ENCODE measurements at places on chromosomes 3 and 15.

- peak; percentile 74 for DNase-seq
These were observed 489.7 kb downstream of the MAGI1 start for GRCh38 chr3:65548848-65549625.

DNA sequence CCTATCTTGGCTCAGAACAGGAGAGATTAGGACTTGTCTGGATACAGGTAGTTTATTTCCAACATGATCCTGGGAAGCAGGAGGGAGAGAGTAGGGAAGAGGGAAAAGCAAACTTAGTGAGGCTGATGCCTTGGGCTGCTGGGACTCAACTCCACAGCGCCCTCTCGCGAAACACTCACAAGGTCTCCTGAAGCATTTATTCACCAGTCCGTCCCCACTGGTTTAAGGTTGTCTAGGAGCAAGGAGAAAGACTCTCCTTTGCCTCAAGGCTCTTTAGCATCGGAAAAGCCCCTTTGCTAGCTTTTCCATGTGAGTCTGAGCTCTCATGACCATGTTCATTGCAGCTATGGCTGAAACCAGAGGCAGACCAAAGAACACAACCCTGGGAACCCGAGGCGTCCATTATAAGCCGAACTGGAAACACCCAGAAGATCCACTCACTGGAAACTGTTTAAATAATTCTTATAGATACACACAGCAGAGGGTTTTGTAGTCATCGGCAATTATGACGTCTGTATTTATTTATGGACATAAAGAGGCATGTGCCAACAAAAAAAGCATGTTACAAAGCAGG, 244.5 kb downstream of the CD47 start:
- DNase-seq = no peak

DNA sequence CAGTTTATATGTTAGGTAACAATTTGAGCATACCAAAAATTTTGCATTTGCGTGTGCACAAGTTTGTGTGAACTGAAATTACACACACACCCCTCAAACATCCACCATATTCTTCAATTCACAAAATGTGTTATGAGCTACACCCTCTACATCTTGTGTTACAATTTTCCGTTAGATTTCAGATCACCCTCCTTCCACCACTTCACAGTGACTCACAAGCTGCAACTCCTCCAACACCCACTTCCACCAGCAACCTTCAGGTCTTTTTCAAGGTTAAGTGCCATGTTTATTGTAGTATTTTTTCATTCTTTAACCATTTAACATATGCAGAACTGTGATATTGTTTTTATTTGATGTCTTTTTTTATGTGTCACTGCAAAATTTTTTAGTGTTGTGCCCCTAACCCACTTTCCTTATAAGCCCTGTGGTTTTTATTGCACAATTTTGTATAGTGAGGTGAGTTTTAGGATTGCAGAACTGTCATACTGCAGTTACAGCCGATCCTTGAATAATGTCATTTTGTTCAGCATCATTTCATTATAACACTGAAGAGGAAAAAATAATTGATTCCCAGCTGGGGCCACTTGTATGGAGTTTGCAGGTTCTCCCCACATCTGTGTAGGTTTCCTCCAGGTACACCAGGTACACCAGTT, 148.9 kb downstream of the PLCL2 start:
- no peak for DNase-seq

GRCh38 chr3:42014921-42015533, 53.1 kb upstream of the ULK4 start:
- peak; percentile 71 for DNase-seq

DNA sequence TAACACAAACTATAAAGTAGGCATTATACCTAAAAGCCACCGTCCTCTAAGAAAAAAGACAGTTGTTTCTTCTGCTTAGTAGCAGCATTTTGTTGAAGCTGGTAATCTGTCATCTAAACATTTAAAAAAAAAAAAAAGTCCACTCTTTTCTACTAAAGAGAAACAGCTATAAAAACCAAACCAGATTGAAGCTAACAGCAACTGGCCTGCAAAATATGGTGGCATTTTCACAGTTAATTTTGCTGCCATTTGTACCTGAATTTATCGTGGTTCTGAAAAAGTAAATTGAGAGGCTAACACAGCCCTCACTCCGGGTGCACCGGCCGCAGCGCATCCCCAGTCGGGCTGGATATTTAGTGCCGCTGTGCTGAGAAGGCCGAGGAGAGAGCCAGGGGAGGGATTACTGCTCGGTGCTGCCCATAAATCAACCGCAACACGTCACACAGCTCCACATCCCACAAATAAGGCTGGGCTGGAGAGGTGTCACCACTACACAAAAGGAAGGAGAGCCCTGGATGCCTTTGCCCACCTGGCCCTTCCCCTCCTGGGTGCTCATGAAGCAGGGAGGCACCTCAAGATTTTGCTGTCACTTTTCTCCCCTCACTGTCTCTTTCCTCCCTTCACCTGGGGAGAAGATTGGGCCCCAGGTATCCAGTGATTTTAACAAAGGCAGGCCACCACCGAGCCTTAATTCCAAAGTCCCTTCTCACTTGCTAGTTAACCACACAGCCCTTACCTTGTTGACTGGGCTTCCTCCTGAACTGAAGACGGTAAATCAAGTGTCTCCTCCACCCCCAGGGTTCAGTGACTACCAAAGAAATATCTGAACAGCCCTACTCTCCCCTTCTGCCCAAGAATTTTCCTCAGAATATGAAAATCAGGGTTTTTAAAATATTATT, 44.4 kb downstream of the MECOM start:
- no peak for DNase-seq

DNA sequence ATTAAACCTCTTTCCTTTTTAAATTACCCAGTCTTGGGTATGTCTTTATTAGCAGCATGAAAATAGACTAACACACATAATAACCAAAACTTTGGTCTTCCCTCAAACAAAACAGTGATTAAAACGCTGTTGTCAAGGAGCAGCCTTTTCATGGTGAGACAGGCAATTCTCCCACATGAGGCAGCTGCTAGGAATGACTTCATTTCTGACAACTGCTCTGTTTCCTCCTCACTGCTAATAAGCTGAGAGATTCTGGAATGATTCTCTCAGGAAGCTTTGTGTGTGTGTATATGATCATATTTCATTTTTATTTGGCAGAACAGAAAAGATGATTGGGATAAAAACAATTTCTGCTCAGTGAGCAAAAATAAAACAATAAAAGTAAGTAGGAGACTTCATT, 580.6 kb upstream of the ADAMTS9 start:
- DNase-seq = no peak

GRCh38 chr3:112460519-112461195, 38.6 kb downstream of the BTLA start:
- no peak for DNase-seq

DNA sequence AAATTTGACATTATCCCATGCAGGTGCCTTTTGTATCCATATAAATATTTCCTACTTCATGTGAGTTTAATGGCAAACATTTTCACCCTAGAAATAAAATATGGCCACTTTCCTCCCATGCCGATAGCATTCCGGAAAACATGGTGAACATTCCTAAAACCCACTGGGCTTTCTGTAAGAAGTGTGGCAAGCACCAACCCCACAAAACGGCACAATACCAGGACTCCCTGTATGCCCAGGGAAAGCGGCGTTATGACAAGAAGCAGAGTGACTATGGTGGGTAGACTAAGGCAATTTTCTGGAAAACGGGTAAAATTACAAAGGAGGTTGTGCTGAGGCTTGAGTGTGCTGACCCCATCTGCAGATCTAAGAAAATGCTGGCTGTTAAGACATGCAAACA, 7.6 kb downstream of the ANXA2 start:
- no peak for DNase-seq

DNA sequence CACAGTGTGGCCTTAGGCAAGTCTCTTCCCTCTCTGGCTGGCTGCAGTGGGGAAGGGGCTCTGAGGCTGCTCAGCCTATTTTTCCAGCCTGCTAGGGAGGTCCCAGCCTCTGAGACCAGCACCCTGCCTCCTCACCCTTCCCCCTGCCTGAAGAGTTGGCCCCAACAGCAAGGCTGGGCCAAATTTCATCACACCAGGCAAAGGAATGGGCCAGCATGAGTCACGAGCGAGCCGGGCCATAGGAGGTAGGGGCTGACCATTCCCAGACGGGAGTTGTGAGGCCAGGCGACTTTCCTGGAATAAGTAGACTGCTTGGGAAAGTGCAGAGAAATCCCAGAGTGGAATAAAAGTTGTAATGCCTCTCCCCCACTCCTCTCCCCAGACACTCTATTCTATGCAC, 5.7 kb upstream of the FBLN2 start:
- no peak for DNase-seq

DNA sequence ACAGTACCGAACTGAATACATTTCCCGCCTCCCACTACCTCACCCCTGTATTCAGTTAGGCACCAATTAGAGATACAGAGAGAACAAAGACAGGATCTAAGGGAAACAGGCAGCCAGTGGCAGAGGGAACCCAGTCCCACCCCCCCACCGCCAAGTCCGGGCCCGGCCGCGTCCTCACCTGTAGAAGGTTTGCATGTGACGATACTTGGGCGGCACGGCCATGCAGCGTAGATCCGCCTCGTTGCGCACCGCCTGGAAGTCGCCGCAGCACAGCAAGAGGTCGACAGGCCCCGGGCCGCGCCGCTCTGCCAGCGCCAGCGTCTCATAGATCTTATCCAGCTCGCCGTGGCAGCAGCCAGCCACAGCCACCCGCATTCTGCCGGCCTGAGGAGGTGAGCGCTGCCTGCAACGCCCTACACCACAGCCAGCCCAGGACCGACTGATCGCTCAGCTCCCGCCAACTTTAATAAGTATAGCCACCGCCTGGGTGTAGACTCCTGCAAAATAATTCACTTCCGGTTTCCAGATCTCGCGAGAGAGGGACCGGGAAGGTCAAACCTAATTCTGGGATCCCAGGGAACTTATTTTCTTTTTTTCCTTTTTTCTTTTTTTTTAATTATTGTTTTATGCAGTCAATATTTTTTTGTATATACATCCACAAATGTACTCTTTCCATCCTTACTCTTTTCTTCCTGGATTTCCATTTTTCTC, at the start of gene DBR1:
DBR1 (minus strand) TSS at position 501 of the 711 bp plus-strand sequence; CDS start at position 375, 126 bp downstream.
- peak; percentile 80 for DNase-seq

DNA sequence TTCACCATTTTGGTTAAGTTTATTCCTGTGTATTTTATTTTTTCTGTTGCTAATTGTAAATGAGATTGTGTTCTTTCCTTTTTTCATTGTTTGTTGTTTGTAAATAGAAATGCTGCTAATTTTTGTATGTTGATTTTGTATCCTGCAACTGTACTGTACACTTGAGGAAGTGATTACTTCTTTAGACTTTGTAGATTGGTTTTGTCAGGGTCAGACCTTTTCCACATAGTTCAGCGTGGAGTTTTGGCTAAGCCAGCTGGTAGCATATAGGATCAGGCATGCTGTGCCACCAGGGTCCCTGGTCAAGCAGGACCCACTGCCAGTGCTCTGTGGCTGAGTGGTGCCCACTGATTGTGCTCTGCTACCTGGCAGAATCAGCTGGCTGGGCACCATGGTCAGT, 80.1 kb downstream of the CD200 start:
- DNase-seq = no peak

GRCh38 chr15:33163816-33164215, 30.7 kb downstream of the FMN1 start:
- no peak for DNase-seq

DNA sequence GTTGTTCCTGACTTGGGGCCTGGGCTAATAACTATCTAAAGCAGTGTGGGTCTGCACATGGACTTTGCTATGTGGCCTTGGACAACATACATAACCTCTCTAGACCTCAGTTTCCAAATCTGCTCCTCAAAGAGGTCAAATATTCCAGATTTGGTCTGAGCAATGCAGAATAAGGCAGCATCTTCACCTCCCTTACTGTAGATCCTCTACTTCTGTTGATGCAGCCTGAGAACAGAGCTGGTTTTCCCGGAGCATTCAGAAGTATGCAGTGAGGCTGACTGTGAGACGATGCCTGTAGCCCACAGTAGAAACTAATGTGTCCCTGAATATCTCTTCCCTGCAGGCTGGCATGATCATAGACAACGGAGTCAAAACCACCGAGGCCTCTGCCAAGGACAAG, 65.3 kb downstream of the MESD start:
- DNase-seq = no peak

DNA sequence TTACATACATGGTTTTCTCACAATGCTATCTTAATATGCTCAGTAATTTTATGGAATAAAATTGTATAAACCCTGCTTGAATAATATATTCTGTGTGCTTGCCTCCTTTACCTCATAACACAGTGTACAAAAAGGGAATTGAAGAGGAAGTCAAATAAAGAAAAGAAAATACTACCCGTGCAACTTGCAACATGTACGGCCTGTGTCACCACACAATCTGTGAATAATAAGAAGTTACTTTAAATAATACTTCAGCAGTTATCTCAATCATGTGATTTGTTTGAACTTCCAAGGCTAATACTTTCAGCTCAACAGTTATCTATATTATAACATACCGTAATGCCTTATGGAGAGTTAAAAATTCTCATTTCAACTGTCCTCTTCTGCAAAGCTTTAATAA, 58.1 kb upstream of the SATB1 start:
- no peak for DNase-seq

DNA sequence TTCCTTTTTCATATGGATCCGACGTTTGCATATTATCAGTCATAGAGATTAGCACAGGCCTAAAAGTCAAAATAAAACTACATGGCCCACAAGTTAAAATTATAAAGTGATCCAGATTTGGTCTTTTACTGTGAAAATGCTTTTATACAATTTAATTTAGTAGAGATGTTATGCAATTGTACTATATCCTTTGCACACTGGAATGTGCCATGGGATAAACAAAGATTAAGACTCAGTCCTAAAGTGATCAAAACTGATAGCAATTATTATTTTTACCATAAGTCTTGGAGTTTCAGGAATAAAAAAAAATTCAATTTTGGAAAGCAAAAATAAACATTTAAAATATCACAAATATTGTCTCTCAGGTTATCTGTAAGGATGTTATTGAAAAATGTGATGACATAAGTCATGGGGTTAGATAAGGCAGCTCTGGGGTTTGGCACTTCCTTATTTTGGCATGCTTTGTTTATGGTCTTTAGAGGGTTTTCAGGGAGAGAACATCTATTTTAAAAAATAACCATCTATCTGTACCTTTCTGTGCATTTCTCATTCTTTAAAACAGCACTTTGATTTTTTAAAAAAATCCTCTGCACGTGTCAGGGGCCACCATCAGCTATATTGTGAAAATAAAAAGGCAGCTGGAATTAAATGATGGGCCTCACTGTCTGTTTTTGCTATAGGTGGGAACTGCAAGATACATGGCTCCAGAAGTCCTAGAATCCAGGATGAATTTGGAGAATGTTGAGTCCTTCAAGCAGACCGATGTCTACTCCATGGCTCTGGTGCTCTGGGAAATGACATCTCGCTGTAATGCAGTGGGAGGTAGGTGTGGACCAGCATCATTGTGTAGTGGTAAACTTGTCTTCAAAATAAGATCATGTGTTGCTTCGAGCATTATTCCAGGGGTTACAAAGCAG, 67.3 kb downstream of the TGFBR2 start:
- no peak for DNase-seq

DNA sequence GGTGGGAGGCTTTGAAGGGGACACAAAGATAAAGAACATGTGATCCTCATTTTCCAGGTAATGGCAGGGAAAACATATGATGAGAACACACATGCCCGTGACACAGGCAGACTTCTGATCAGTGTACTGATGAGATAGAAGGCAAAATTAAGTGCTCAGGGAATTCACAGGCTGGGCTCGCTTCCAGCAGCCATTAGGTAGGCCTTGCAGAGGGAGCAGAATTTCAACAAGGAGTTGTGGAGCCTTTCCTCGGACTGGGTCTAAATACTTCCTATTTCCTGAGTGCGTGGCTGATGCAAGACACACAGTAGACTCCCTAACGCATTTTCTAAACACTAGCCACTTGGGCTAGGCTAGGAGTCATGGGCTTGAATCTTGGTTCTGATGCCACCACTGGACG, 74.0 kb upstream of the ETV5 start:
- peak; percentile 18 for DNase-seq

- no peak for DNase-seq
These were observed 880.2 kb downstream of the ROBO1 start for GRCh38 chr3:78887547-78888011.

GRCh38 chr15:22257047-22258008, 177.0 kb downstream of the OR4M2 start:
- DNase-seq = peak; percentile 62
